ENCODE measurements at places on chromosomes 16 and 17.

- no peak for DNase-seq
These were observed 312.2 kb downstream of the TMEM114 start for GRCh38 chr16:8278031-8278580.

GRCh38 chr17:17587614-17588337, 3.7 kb downstream of the PEMT start:
- no peak for DNase-seq

DNA sequence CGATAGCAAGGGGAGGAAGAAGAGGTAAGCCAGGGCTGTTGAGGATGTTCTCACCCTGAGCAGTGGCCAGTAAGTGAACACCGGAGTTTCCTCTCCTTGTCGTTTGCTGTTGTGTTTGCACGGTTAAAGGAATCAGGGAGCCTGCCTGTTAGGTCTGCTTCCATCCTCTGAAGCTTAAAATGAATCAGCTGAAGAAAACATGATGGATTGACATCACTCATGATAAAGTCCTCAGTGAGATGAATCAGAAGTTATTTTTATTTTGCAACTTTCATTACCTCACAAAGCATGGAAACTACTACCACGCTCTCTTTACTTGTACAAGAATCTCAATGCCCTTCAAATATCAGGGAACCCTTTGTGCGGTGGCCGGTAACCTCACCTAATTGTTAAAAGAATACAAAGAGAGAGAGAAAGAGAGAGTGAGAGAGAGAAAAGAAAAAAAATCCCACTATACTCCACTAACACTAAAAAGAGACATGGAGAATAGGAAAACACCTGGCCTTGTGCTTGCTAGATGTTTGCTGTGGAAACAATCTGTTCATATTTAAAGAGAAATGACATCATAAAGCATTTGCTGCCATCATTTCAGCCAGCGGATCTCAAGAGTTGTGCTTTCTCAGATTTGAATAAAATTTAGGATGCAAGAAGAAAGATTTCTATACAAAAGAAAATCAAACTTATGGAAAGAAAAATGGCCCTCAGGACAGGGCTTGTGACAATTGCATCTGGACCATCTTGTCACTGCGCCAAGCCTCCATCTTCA, 441.6 kb upstream of the SALL1 start:
- DNase-seq: no peak

GRCh38 chr17:69350911-69351310, 24.0 kb upstream of the ABCA5 start:
- DNase-seq: no peak

DNA sequence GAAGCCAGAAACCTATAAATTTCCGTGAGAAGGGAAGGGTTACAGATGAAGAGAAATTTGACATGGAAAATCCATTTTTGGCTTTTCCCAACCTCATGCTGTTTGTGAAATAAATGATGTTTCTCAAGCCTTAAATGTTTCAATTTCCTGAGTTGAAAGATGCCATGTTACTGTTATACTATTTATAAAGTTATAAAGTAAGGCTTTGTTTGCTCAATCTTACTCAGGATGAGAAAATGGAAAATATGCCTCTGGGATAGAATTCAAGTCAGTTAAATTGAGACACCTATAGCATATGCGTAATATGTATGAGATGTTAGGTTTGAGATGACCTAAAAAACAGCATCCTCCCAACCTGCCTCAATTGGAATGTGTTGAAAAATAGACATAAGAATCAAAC, 19.9 kb upstream of the FAM20A start:
- no peak for DNase-seq
